ENCODE measurements at places on chromosomes 5 and 9. TPM values are rescaled to one million over a fixed set of nuclear protein-coding genes. Genes with fewer than 3 reads are reported as not detected.

Gene HACD4
- 1.8 TPM for total RNA-seq

Gene PAEP
- total RNA-seq: not detected

Gene PRR16
- 0.78 TPM for total RNA-seq

Gene TNC
- total RNA-seq: 4.2 TPM

Gene FOXE1
- total RNA-seq: not detected

- no peak for DNase-seq
Measured at GRCh38 chr9:125524583-125525355, 182.2 kb downstream of the MAPKAP1 start.

DNA sequence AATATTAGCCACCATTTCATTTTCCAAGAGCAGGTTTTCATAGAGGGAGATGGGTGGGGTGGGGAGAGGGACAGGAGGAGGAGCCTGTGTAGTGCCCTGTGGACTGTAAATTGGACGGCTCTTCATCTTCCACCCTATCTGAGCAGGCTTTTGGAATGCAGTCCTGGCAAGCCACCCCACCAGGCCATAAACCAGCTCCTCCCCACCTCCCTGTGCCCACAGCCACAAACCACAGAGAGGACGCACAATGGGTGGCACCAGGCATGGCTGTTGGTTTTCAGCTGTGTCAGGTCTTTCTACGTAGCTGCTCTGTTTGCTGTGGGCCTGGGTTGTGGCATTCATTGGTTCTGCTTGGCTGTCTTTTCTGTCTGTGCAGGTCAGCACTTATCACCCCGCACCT is 58.0 kb downstream of the PLAC8L1 start:
- no peak for DNase-seq

- DNase-seq: no peak
Measured at GRCh38 chr9:128091144-128091543, 23.1 kb downstream of the SLC25A25 start.

GRCh38 chr9:13268469-13268868 is 11.0 kb downstream of the MPDZ start:
- DNase-seq: no peak

DNA sequence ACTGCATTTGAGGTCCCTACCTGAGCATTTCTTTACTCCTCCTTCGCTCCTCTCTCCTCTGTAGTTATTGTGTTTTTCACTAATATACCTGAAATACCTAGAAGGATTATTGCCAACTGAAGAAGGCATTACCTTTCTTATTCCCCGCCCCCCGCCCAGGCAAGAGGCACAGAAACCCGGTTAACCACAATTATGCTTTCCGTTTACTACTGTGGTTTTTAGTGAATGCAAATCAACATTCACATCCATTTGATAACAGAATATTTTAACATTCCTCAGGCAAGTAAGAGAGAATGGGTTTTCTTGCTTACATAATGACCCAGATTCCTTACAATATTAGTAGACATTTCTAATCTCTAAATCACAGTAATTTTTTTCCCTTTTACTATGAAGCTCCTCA is 136.9 kb downstream of the PCSK5 start:
- DNase-seq: no peak

DNA sequence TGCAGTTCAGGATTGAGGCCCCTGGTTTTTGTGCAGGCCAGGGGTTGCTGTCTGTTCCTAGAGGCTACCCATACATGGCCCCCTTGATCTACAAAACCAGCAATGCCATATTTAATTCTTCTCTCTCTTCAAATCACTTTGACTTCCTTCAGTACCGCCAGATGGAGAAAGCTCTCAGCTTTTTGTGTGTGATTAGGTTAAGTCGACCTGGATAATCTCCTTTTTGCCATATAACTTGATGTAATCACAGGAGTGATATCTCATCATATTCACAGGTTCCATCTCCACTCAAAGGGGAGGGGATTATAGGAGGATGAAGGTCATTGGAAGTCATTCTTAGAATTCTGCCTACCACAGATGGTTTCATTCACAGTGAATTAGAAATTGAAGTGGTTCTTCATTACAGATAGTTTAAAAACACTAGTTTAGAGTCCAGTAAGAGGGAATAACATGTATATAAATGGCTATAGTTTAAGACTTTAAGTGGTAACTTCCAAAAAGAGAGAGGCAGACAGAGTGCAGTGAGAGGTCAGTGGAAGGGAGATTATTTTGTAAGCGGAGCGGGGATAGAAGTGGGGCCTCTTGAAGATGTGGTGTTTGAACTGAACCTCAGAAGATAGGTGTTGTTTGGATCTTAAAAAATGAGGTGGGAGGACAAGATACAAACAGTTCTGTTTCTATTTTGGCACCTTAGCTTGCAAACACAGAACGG is 85.9 kb downstream of the GALNT10 start:
- no peak for DNase-seq

GRCh38 chr9:27719711-27720110 is 146.4 kb upstream of the C9orf72 start:
- no peak for DNase-seq

- DNase-seq: no peak
Measured at GRCh38 chr5:79576606-79577289, 35.5 kb upstream of the TENT2 start.

DNA sequence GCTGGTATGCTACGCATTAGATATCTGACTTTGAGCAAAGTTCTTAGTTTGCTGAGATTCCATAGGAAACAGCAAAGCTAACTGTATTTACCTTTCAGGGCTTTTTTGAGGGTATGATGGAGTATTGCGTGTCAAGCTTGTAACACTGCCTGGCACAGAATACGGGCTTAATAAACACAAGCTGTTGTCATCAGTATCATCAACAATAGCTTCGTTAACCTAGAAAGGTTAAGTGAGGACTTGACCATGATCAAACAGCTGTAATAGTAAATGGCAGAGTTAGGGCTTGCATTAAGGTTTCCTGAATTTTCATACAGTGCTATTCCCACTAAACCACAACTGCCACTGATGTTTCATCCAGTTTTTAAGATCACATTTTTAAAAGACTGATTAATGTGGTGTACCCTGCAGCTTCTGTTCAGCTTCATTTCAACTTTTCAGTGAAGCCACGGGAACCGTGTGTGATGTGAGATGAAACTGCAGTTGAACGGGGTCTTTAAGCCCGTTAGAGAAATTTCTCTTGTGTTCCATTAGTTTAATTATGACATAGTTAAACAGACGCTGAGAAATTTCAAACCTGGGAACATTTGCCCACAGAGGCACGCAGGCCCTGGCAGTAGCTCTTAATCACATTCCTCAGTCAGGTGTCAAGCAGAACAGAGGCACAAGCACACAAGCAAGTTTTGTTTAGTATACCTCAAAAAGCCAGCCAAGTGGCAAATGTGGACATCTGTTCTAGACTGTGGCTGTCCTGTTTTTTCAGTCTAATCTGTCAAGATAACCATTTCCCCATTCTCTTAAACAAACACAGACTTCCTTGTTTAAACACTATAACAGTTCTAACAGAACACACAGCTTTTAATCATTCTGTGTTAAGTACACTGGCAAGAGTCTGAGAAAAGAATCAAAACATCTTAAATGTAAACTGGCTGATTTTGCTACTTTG is 147.1 kb downstream of the ZNF608 start:
- peak; percentile 83 for DNase-seq

DNA sequence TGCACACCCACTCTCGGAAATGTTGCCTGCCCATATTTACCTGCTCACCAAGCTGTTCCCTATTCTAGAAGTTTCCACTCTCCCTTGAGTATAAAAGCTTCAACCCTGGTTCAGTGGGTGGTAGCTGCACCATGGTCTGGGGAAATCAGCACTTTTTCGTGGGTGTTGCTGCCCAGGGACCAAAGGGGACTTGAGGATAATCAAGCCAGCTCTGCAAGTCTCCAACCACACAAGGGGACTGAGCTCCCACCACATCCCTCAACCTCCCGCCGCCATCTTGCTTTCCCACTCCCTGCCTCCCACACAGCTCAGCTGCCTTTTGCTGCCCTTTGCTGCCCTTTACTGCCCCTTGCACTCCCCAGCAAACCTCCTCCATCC is 210.0 kb downstream of the AUH start:
- no peak for DNase-seq

- DNase-seq: no peak
Measured at GRCh38 chr5:113039934-113040285, 63.3 kb downstream of the DCP2 start.

GRCh38 chr9:4832786-4833579 is 40.2 kb downstream of the RCL1 start:
- no peak for DNase-seq

DNA sequence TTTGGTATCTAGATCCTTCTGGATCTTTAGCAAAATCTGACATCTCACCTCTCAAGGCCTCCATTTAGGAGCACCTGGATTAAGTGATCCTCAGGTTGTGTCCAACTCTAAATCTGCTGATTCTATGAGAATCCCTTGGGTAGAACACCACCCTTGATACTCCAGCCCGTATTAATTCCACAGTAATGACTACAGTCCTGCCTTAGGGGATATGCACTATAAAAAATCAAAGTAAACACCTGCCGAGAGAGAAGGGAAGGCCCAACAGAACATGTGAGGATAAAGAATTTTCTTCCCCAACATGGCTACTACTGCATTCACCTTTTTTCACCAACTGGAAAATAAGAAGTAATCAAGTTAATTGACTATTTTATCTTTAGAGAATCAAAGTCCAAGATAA is 27.6 kb downstream of the DAP start:
- DNase-seq: no peak

GRCh38 chr5:178312880-178313282 is 80.3 kb upstream of the PHYKPL start:
- DNase-seq: no peak

- DNase-seq: no peak
Measured at GRCh38 chr9:93091453-93092081, 4.5 kb upstream of the CARD19 start.

DNA sequence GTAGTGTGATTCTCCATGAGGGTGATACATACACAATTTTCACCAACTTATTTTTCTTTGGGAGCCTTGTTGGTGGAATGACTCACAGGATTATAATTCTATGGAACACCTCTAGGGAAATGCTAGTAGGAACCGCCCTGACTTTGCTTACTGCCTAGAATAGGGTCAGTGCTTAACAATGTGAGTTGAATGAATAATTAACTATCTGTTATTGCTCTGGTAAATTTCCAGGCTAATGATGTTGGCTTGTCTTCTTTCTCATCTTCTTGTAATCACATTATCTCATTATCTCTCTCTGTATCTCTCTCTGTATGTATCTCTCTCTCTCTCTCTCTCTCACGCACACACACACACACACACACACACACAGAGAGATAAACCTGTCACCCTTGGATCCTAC is 291.1 kb downstream of the TRIM32 start:
- DNase-seq: no peak

GRCh38 chr9:79884546-79884945 is 312.8 kb downstream of the TLE4 start:
- no peak for DNase-seq

DNA sequence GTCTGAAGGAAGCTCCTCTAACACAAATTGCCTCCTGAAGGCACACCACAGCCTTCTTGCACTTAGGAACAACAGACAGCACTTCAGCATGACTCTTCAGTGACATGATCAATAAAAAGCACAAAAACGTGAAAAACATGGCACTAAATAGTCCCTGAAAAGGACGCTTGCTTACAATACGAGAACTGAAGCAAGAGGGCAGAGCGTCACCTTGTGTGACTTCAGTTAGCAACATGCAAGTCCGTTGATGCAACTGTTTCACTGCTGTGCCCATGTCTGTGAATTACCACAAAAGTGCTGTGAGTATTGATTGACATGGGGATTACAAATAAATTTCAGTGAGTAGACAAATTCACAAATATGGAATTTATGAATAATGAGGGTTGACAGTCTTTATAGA is 219.9 kb upstream of the GAS1 start:
- DNase-seq: no peak

DNA sequence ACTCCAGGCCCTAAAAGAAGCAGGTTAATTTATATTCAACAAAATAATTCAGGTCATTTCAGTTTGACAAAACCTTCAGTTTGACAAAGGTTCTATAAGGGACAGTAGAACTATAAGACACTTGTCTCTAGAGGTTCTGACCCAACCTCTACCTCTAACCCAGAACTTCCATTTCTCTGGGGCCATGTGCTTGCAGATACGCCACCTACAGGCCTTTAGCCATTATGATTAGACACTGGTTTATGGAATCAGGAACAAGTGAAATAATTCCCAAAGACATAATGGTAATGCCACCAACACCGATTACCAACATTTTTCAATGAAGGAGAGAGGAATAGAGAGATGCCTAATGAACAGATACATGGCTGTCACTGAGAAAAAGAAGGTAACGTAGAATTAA is 733.9 kb downstream of the PRELID2 start:
- DNase-seq: no peak

DNA sequence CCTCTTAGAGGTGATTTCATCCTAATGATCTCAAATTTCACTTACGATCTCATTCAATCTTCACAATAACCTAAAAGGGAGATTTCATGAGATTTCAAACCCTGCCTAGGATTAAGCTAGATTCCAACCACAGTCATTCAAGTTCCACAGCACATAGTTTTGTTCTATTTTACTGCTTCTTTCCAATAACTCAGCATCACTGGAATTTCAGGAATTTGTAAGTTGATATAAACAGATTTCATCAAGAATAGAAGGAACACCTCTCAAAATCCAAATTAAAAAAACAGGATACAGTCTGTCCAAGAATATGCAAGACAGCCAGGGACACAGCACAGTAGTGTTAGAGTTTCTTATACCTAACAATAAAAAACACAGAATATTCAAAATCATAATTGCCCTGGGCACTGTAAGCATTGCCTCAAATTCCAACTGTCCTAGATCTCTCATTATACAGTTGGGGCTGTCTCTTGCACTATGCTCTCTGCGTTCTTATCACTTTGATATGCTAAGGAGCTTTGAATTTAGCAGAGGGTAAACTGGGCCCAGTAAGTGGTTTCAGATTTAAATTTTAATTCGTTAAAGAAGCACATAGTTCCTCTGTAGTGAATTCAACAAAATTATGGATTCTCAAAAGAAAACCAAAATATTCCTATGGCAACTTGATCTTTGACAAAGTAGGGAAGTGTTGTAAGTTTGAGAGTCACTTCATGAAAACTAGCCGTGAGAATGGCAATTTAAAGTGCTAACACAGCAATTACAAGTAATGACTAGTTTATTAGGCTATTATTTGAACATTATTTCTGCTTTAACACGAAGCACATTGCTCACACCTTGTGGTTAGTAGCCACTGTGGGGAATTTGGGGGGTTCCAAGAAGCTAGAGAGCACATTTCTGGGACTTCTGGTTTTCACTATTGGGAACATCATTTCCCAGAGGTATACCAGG is 478.6 kb upstream of the C9orf72 start:
- DNase-seq: no peak

DNA sequence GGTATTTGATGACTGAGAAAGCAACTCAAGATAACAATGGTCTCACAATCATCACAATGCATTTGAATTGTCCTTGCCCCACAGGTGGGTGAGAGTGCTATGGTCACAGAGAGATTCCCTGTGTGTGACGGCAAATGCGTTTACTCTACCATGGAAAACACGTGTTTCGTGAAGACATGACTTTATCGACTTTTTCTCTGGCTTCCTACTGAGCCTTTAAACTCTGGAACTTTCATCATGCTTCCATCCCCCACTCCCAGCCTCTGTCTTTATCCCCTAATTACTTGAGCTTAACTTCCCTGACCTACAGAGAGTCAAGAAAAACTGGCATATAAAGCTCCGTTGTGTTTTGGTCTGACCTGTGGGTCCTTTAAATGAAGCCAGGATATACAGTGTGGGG is 414.1 kb upstream of the CLINT1 start:
- no peak for DNase-seq

GRCh38 chr5:128338649-128339048 is 199.4 kb downstream of the FBN2 start:
- no peak for DNase-seq

- DNase-seq: no peak
Measured at GRCh38 chr9:114745879-114746550, 59.8 kb downstream of the TNFSF15 start.
